ENCODE measurements at places on chromosomes 1 and 21.

DNA sequence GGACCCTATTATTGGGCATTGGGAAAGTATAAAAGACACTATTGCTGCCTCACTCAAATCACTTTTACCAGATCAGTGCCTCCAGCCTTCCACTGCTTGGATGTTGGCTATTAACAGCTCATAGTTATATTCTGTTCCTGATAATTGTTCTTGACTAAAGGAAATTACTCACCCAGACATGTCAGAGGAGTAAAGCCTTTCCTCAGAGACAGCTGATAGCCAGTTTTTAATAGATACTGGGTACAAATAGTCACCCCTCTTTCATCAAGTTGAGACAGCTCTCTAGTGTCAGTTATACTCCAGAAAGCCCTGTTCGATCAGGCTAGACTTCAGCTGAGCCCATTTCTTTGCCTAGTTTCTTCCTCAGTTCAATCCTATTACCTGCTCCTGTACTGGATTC is 876.1 kb upstream of the B3GALT2 start:
- DNase-seq: no peak

GRCh38 chr1:200265881-200266280 is 144.0 kb downstream of the ZNF281 start:
- DNase-seq: no peak

DNA sequence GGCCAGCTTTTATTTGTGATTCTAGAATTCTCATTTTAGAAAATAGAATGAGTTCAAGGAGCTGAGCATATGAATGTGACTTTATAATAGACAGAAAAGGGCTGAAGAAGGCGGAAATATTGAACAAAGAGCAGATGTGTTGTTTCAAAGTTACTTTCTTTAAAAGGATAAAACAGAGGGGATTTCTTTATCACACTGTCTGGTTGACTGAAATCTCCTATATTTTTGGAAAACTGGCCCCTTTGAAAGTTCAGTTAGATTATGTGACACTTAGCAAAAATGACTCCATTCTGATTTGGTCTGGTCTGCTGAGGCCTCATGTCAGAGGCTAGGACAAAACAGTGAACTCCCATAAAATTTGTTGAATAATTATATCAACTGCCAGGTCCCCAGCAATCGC is 46.4 kb upstream of the DNAH14 start:
- no peak for DNase-seq

- peak; percentile 28 for DNase-seq
Measured at GRCh38 chr21:37071561-37072273, 1.2 kb downstream of the PIGP start.

DNA sequence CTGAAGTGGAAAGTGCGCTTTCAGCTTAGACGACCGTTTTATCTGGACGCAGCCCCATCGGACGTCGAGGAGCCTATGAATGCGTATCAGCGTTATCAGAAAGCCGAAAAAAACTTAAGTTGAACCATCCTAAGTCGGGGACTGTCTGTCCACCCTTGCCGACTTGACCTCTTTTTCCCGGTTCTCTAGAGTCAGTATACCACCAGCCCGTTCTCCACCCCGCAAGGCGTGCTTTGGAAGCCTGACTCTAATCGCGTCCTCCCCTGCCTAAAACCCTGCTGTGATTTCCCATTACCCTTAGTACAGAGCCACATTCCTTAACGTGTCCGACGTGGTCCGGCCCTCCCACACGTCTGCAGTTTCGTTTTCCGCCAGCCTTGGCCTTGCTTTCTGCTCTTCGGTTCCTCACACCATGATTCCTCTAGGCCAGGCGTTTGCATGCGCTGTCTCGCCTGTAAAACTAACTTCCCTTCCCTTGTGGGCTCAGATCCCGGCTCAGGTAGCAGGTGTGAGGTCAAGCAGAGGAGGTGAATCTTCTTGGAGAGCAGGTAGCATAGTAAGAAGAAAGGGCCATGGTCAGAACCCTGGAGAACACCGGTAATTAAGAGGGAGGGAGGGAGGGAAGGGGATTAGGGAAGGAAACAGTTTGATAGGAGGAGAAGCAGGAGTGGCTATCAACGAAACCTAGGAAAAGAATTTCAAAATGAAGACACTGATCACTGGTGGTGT is 865 bp downstream of the ADPRS start:
- DNase-seq: no peak

- no peak for DNase-seq
Measured at GRCh38 chr1:171219346-171220080, 28.8 kb upstream of the FMO1 start.

DNA sequence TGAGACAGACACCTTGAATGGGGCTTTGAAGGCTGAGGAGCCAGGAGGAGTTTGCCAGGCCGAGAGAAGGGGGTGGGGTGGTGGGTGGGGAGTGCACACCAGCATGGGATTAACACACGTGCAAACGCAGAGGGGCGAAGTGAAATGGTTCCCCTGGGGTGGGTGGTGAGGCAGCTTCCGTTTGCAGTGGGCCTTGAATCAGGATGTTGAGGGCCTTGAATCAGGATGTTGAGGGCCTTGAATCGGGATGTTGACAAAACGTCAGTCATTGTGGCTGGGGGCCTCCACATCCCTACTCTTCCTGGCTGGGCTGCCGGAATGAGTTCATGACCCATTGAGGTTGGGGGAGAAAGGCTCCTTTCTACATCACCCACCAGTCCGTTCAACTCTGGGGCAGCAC is 16.6 kb downstream of the LDLRAP1 start:
- no peak for DNase-seq

GRCh38 chr21:34883491-34884271 is 165.4 kb downstream of the RUNX1 start:
- no peak for DNase-seq

DNA sequence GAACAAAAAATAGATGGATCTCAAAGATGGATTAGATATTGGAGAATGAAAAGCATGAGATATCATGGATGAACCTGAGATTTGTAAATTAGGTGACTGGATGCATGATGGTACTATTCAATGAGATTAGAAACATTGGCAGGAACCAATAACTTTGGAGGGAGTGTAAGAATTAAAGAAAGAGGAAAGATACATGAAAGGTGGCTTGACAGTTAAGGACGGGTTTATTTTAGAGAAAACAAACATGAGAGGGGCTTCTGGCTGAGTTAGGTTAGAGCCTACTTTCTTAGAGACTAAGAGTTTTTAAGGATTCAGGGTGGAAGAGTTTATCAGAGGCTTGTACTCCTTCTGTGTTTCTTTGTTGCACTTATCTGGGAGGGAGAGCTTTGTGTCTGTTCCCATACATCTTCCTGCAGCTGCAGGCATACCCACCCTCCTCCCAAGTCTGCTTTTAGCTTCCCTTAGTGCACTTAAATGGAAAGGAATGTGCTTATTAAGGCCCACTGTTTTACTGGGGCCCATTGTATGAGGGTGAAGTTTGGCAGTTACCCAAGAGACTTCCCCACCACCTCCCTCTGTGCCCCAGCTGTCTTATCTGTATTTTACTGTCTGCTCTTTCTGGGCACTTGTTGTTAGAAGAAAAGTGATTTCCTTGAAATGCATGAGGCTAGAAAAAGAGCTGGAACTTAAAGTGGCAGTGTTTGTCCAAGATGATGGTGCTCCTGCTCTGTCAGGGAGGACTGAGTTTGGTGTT is 26.1 kb upstream of the CR2 start:
- no peak for DNase-seq

DNA sequence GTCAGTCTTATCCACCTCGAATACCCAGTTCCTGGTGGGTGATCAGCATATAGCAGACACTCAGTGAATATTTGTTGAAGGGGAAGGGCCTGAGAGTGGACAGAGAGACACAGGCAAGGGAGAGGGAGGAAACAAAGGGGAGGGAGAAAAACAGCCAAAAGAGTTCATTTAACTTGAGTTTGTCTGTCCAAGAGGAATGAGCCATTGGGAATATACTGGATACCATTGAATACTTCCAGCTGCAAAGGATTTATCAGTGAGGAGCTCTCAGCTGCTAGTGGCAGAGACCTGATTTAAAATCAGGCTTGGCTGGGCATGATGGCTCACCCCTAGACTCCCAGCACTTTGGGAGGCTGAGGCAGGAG is 11.5 kb upstream of the BGLAP start:
- DNase-seq: no peak

- DNase-seq: no peak
Measured at GRCh38 chr1:27364696-27365371, 1.9 kb downstream of the MAP3K6 start.

GRCh38 chr1:204340081-204340889 is 19.4 kb downstream of the PLEKHA6 start:
- DNase-seq: no peak

- DNase-seq: peak; percentile 46
Measured at GRCh38 chr1:41101950-41102607, 80.6 kb upstream of the SLFNL1 start.

DNA sequence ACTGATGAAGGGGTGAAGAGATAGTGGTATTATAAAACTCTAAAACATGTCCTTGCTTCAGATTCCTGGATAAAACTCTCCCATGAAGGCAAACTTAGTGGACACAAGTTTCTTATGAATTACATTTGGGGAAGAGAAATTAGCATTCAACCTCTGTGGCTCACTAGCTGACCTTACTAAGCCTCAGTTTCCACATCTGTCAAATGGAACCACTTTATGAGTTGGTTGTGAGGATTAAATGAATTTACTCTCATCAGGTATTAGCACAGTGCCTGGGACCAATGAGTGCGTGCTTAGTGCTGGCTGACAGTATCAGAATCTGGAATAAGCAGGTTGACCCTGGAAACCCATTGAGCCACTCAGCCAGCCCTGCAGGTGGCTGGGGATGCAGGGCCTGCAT is 2.6 kb downstream of the CACNA1S start:
- no peak for DNase-seq

- DNase-seq: no peak
Measured at GRCh38 chr1:13622446-13622845, 38.8 kb downstream of the PDPN start.

DNA sequence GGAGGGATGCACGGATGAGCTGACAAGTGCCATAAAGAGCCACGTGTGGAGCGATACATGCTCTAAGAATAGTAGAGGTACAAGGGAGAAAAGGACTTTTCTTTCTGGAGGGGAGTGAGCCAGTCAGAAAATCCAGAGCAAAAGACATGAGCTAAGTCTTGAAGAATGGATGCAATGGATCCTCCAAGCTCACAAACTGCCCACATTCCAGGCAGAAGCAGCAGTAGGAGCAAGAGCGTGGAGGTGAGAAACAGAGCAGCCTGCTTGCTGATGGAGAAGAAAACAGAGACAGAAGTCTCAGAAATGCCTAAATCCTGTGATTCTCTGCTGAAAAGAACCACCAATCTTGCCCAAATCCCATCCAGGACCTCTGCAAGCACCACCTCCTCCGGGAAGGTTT is 78.2 kb upstream of the RALGPS2 start:
- DNase-seq: no peak

- DNase-seq: no peak
Measured at GRCh38 chr1:52210044-52210443, 68.2 kb downstream of the ZFYVE9 start.

- DNase-seq: no peak
Measured at GRCh38 chr1:185295091-185295490, 22.0 kb downstream of the IVNS1ABP start.

DNA sequence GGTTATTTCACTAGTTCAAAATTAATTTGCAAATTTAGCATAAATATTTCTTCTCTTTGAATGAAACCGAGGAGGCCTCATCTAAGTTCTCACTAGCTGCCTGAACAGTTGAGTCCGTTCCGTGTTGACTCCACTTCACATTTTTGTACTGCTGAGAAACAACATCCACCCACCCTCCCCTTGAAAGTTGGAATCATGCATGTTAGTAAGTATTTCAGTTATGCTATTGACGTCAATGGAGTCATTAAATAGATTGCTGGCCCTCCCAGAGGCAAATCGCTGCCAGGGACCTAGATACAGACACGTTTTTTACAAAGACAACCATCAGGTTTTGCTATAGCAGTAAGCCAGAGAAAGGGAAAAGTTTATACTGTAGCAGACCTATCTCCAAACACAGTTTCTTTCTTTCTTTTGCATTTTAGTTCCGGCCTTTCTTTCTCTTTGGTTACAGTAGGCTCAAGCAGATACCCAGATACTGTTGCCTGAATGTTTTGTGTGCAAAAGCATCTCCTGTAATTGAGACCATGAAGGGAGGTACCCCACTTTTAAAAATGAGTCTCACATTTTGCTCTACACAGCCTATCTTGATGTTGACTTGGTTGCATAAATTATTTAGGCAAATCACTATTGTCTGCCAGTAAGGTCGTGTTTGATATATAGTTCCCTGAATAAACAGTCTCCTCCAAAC is 262.6 kb upstream of the SGIP1 start:
- peak; percentile 82 for DNase-seq

GRCh38 chr1:246051909-246052518 is 455.1 kb downstream of the SMYD3 start:
- no peak for DNase-seq

DNA sequence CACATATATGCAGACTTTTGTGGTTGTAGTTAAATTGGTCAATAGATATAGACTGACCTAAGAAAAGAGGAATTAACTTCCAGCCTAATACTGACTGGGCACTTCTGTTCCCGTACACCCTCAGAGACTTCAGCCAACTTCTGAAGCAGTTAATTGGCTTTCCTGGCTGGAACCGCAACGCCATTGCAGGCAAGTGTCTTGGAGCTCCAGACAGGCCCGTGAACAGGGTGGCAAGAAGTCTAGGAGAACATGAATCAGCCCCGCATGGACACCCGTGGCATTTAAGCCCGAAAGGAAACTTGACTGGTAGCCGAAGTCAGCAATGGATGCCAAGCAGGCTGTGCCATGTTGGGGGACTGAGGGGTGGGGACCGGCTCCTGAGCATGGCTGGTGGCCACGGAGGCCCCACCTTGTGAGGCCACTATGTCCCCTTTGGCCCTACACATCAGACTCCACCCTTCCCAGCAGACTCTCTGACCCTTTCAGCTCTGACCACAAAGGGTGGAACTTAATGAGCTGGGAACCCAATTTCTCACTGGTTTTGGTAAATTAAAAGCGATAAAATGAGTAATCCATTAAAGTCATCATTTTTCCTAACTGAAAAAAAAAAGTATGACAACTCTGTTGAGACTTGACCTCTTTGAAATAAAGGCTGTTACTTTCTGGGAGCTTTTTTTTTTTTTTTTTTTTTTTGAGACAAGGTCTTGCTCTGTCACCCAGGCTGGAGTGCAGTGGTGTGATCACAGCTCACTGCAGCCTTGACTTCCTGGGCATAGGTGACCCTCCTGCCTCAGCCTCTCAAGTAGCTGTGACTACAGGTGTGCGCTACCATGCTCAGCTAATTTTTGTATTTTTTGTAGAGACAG is 54.1 kb downstream of the RUNX1 start:
- no peak for DNase-seq

- DNase-seq: no peak
Measured at GRCh38 chr1:87034351-87034750, 119.9 kb downstream of the HS2ST1 start.

GRCh38 chr21:17688912-17689874 is 76.5 kb upstream of the BTG3 start:
- no peak for DNase-seq

Data from right renal pelvis (tissue), 4 donors.